Right kidney (tissue), 9 donors: ENCODE measurements at places on chromosomes 12 and 14.

GRCh38 chr14:50320283-50320682, 8.2 kb downstream of the DMAC2L start:
- no peak for DNase-seq

- no peak for DNase-seq
Measured at GRCh38 chr14:31897581-31898186, 179.4 kb upstream of the ARHGAP5 start.

- no peak for DNase-seq
Measured at GRCh38 chr12:15171012-15171655, 50.1 kb downstream of the RERG start.

DNA sequence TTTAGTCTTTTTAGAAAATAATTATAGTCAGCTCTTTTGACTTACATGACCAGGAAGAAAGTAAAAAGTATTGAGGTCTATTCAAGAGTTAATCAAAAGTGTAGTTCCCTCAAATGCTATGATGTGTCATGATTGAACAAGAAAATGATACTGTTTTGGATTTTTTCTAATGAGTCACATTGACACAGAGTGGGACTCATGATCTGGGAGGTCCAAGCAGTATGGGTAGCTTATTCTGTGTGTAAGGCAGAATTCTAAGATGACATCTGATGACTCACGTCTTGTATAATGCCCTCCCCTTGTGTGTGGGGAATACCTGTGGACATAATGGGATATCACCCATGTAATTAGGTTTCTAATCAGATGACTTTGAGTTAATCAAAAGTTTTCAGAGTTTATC, 178.1 kb upstream of the DDHD1 start:
- DNase-seq = no peak

GRCh38 chr12:6550294-6551062, 5.4 kb downstream of the IFFO1 start:
- no peak for DNase-seq

DNA sequence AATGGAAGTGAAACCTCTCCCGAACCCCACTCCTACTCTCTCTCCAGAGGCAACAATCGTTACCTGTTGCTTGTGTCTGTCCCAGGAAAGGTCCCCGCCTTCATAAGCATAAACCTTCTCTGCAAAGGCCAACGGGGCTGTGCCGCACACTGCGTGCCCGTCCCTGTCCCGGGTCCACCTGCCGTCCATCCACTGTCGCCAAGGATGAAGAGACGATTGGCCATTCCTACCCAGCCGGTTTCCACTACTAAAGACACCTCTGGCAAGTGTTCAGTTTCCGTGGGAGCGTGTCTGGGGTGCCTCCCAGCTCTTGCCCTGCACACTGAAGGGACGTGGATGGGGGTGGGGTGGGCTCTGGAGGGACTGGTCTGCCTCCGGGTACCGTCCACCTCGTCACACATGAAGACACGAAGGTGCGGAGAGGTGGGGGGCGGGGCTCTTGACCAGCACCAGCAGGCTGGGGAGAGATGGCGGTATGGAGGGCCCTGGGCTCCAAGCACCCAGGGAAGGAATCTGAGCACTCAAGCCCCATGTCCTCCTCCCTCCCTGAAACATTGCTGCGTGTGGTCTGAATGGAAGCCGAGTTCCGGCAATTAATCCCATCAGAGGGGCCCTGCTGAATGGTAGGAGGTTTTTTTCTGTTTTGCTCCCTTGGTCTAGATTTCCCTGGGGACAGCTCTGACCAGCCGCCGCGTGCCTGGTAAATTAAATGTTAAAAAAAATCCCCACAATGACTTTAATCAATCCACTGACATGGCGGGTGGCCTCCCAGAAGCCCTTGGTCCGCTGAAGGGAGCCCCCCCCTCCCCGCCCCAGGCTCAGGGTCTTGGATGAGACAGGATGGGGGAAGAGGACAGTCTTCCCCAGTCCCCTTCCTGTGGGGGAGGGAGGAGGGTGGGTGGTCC, 4.1 kb upstream of the KIF26A start:
- DNase-seq = no peak

GRCh38 chr12:68904351-68904962, 28.5 kb downstream of the CPM start:
- DNase-seq = no peak

- DNase-seq = no peak
Measured at GRCh38 chr14:48253020-48253419, 577.6 kb upstream of the MDGA2 start.

GRCh38 chr12:104230304-104231095, 14.9 kb downstream of the TXNRD1 start:
- DNase-seq = no peak

DNA sequence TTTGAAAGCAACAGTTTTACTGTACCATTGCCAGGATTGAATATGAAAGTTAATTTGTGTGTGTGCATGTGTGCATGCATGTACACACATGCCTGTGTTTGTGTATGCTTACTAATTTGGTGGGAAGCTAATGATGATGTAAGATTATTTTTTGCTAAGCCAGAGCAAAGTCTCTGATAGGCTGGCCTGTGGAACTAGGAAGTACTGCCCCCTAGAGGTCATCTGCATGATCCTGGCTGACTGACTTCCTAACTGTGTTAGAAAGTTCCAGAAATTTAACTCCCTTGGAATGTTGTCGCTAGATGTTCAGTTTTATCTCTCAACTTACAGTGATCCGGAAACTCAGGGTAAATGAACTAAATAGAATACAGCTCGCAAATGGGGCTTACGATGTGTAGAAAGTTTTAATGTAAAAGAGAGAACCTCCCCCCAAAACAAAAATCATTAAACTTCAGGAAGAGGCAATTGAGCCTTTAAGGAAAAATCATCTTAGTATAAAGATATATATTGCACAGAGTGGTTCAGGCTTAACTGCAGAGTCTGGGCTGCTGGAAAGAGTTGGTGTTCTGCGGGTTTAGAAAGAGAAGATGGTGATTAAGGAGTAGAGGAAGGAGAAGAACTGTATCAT, 34.3 kb upstream of the SLC38A1 start:
- no peak for DNase-seq

DNA sequence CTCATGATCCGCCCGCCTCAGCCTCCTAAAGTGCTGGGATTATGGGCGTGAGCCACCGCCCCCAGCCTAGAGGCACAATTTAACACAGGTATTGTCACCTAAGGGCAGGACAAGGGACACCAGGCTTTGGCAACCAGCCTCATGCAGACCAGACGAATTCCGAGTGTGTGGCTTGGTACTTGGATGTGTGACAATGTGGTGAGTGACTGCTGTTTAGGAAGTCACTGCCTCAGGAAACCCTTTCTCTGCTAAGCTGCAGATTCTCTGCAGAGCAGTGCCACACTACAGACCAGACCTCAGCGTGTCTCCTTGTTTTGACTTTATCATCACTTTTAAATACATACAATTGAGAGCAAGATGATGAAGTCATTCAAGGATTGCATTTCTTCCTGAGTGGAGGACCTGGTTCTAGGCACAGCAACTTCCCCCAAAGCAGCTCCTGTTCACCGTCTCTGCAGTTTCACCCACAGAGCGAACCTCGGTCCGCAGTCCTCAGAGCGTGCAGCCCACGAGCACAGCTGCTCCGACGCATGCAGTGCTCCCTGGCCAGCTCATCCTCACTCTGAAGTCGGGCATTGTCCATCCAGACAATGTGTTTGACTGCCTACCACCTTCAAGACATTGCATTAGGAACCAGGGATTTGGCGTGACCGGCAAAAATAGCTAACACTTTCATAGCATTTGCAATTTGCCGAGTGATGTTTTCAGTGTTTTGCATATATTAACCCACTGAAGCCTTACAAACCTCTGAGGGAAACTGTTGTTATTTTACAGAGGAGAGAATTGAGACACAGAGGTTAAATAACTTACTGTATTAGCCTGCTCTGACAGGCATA, 235.2 kb downstream of the CHST11 start:
- no peak for DNase-seq

- DNase-seq = no peak
Measured at GRCh38 chr12:98110536-98110935, 404.9 kb upstream of the TMPO start.

GRCh38 chr14:101367421-101368261, 193.7 kb upstream of the DIO3 start:
- DNase-seq = no peak

GRCh38 chr12:42759622-42760273, 170.2 kb upstream of the PRICKLE1 start:
- no peak for DNase-seq

DNA sequence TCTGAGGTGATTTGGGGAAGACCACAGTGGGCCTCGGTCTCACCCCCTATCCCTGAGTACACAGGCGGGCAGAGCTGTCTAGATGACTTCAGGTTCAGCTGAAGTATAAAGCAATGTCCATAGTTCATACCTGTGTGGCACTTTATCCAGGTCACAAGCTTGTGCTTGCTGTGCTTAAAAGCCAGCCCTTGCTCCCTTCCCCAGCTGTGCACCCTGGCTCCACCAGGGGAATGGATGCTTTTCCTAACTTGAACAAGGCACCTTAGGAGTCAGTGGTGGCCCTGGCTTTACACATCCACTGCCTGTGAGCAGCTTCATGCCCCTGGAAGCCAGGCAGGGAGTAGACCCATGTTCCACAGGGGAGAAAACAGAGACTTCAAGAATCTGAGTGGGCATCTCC, 5.5 kb downstream of the CARMIL3 start:
- no peak for DNase-seq

DNA sequence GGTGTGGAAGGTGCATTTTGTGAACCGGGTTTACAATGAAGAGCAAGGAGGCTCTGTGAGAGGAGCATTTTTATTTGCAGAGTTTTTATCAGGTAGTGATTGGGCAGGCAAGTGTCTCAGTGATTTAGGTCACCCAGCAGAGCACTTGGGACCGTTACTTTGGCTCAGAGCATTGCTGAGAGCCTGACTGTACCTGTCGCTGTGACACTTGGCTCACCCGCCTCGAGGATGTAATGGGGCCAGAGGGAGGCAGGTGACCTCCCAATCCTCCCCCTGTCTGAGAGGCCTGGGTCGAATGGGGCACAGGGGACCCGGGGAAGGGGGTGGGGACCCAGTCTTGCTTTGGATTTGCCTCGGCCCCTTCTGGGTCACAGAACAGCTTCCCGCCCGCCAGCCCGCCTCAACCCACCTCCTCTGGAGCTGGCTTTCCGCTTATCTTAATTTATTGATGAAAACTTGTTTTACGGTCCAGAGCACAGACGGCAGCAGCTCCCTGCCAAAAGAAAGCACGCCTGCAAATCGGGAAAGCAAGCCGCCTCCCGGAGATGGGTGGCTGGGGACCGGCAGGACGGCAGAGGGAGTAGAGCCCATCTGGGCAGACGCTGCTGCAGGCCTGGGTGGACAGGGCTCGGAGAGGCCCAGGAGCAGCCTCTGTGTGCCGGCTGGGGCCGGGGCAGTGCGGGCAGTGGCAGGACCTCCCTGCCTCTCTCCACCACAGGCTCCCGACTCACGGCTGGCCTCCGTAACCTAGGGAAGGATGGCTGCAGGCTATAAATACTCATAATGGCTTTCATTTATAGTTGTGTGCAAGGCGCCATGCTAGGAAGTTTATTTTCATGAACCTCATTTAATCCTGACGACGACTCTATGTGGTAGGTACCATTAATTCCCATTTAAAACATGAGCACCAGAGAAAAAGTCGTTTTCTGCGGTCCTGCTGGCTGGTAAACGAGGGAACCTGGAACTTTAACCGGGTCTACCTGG, 187.1 kb downstream of the TSPAN9 start:
- peak; percentile 65 for DNase-seq
